ENCODE measurements at places on chromosomes 16 and 17.

- no peak for DNase-seq
These were observed 45.2 kb upstream of the LGALS9 start for GRCh38 chr17:27585792-27586191.

GRCh38 chr16:70634861-70635260 lies 11.5 kb upstream of the IL34 start:
- no peak for DNase-seq

DNA sequence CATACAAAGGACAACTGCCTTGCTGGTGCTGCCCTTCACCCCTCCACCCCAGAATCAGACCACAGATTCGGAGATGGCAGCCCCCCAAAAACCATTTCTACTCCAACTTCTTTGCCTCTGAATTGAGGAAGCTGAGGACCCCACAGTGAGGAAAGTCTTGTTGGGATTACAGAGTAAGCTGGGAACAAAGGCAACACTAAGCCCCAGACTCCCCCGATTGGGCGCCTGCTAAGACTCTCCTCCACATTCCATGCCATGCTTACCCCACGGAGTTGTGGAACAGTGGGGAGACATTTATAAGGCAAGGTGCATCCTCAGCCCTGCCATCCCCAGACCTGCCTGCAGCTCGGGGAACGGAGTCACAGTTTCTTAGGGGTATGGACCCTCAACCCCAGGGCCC lies 1.9 kb downstream of the GIT1 start:
- DNase-seq = no peak

GRCh38 chr16:80948886-80949493 lies 57.7 kb downstream of the CMC2 start:
- DNase-seq = peak; percentile 48

DNA sequence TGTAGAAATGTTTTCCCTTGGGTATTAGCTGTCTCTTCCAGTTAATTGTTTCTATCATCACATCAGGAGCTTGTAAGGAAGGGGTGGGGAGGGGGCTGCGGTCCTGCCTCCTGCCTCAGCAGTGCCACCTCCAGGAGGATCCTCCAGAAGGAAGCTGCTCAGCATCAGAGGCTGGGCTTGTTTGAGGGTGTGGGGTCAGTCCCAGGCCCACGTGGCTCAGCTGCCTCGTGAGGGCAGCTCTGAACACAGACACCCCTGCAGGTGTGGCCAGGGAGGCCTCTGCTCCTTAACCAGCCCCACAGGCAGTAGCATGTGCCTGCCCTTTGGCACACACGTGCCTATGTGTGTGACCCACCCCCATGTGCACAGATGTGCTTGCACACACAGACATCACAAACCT lies 46.3 kb downstream of the MRM1 start:
- DNase-seq = no peak

DNA sequence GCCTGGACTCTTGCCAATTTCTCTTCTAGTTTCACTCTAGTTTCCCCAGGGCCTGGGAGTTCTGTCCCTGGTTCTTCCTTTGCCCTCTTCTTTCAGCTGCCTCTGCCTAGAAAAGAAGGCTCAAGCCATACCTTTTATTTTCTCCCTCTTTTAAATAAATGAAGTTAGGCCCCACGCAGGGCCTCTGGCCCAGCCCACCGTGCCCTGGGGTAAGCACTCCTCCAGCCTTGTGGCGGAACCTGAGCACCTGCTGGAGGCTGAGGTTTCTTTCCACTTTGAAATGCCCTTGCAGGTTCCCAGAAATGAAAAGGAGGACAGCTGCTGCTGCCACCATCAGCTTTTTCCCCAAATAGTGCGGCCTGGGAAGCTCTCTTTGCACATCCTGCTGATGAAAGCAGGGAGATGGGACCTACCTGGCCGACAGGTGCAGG lies 139.4 kb downstream of the CCDC182 start:
- DNase-seq = no peak

DNA sequence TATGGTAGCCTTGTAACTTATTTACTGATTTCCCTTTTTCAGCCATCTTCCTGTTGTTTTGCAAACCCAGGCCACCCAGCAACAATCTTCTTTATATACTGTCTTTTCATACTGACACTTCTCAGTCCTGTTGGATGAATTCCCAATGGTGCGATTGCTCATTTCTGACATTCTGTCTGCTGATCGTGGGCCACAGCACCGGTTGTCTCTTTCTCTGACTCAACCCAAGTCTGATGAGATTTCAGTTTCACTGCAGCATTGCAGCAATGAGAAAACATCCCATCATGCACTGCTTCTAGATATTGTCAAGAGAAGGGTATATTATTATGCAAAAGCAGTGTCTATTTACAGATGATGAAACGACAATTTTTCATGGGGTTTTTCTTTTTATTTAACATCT lies 349.2 kb upstream of the HSBP1 start:
- no peak for DNase-seq

- DNase-seq = no peak
These were observed 51.7 kb downstream of the PLXDC1 start for GRCh38 chr17:39099663-39100286.

GRCh38 chr17:75633486-75634375 lies 497 bp downstream of the SMIM5 start:
- peak; percentile 69 for DNase-seq

- no peak for DNase-seq
These were observed 43.9 kb downstream of the KLHDC4 start for GRCh38 chr16:87721622-87722585.

- no peak for DNase-seq
These were observed 30.7 kb upstream of the ICAM2 start for GRCh38 chr17:64051153-64051552.

DNA sequence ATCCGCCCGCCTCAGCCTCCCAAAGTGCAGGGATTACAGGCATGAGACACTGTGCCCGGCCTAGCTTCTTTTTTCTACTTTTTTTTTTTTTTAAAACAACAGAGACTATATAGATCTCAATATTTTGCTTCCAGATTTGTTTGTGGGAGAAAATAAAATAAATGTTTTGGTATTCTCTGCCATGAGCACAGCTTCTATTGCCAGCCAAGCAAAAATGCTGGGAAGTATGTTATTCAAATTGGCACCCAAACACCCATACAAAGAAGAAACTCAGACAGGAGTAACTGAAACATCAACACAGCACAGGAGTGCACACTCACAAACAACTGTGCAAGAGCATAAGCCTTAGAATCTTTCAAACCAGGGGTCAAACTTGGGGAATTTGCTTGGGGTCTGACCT lies 37.2 kb upstream of the CLEC3A start:
- no peak for DNase-seq

DNA sequence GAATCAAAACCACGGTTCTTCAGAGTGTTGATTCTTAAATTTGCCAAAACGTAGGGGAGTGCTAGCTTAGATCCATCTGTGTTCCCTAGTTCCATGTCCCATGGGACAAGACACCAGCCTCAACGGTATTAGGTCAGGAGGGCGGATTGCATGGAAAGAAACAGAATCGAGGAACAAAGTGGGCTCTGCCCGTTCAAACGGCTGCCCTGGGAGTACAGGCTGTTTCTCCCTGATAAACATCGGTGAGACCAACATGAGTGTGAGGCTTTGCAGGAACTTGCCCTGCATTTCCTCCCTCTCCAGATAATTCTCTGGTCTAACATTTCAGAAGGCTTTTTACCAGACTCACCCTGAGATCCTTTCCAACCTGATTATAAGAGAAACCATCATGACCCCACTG lies 82.2 kb downstream of the MRM3 start:
- no peak for DNase-seq

DNA sequence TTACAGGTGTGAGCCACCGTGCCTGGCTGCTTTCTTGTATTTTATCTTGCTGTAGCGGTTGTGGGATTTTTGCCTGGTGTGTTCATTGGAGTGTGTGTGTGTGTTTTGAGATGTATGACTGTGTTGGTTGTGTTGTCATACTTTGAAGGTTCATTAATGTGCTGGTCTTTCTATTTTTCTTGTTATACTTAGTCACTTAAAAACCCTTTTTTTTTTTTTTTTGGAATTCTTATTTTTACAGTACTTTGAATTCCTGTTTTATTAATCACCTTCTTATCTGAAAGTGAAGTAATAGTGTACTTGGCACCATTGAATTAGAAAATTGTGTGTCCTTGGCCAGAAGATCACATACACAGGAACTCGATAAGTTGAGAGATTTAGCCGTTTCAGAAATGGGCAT lies 30.2 kb downstream of the TENT4B start:
- no peak for DNase-seq

- no peak for DNase-seq
These were observed 195.2 kb upstream of the CHMP6 start for GRCh38 chr17:80796430-80796861.

DNA sequence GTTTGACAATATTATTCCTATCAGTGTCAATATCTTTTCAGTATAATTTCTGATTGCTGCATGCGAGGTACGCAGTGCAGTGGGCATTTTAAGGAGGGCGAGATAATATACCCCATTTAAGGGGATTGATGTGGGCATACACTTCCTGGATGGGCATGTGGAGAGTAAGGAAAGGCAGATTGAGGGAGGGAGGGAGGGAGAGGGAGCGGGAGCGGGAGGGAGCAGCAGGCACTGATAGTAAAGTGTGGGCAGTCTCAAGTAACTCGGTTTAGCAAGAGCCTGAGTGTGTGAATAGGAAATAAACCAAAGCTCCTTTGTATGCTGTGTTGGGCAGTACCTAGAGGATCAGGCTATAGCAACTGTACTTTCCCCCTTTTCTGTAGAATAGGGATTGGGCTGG lies 5.1 kb downstream of the BPTF start:
- no peak for DNase-seq

DNA sequence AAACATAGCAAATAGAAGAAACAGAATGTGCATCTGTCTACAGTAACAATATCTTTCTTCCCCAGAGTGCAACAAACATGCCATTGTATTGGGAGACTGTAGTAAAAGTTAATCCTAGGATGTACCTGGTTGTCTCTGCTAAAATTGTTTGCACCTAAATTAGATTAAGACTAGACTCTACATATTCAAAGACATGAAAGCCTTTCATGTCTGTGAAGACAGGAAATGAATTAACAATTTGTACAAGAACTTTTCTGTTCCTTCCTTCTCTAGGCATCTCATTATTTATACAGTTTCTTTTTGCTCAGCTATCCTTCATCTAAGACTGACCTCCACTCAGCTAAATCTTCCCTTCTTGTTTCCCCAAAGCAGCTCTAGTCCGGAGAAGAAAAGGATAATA lies 220.6 kb downstream of the LGALS9B start:
- DNase-seq = no peak

DNA sequence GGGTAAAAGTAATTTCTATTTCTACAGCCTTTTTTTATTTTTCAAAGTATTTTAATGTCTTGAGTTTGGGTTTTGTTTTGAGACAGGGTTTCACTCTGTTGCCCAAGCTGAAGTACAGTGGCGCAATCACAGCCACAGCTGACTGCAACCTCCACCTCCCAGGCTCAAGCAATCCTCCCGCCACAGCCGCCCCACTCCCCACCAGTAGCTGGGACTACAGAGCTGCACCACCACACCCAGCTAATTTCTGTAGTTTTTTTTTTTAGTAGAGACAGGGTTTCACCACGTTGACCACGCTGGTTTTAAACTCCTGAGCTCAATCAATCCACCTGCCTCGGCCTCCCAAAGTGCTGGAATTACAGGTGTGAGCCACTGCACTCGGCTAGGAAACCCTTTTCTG lies 44.0 kb downstream of the TUBD1 start:
- no peak for DNase-seq
